ENCODE measurements at places on chromosomes 16 and 17.

DNA sequence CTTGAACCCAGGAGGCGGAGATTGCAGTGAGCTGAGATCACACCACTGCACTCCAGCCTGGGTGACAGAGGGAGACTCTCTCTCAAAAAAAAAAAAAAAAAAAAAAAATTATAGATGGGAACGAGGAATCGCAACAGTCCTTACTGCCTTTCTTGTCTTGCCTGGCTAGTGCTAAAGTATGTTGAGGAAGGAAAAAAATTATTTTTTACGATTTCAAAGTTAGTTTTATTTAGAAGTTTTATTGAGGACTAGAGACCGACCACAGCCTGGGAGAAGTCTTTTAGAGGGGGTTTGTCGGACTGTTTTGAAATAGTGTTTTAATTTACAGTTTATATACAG, 15.8 kb upstream of the DNAH17 start:
- no peak for DNase-seq

DNA sequence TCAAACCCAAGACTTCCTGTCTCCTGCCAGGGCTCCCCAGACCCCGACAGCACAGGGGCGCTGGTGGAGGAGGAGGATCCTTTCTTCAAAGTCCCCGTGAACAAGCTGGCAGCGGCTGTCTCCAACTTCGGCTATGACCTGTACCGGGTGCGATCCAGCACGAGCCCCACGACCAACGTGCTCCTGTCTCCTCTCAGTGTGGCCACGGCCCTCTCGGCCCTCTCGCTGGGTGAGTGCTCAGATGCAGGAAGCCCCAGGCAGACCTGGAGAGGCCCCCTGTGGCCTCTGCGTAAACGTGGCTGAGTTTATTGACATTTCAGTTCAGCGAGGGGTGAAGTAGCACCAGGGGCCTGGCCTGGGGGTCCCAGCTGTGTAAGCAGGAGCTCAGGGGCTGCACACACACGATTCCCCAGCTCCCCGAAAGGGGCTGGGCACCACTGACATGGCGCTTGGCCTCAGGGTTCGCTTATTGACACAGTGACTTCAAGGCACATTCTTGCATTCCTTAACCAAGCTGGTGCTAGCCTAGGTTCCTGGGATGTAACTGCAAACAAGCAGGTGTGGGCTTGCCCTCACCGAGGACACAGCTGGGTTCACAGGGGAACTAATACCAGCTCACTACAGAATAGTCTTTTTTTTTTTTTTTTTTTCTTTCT, 8.1 kb downstream of the SERPINF1 start:
- DNase-seq = no peak

- DNase-seq = no peak
These were observed 12.0 kb upstream of the HOXB13 start for GRCh38 chr17:48740537-48740936.

GRCh38 chr16:73426433-73427160, 378.7 kb upstream of the ZFHX3 start:
- no peak for DNase-seq

DNA sequence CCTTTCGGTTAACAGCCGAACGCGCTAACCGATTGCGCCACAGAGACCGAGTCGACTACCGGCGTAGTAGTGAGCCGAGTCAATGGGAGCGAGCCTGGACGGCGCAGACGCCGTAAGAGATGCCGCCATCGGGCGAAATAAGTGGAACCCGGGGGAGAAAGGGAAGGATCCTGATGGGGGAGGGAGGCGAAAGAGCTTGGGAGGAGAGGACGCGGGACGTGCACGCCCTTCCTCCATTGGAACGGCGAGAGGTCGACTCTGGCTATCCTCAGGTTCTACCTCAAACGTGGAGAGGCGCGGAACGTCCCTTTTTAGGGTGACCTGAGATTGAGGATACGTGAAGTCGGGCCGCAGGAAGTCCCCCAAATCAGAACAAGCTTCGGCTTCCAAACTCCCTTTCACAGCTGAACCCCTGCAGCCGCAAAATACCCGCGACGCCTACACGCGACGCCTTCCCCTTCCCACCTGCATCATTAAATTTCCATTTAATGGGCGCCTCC, 683 bp upstream of the PSMB3 start:
- DNase-seq = peak; percentile 67

DNA sequence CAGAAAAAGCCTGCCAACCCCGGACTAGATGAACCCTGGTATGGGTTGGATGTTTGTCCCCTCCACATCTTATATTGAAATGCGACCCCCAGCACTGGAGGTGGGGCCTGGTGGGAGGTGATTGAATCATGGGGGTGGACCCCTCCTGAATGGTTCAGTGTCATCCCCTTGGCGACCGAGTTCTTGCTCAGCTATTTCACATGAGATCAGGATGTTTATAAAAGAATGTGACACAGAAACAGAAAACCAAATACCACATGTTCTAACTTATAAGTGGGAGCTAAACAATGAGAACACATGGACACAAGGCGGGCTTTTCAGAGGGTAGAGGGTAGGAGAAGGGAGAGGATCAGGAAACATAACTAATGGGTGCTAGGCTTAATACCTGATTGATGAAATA, 576.0 kb upstream of the HSBP1 start:
- DNase-seq = no peak

DNA sequence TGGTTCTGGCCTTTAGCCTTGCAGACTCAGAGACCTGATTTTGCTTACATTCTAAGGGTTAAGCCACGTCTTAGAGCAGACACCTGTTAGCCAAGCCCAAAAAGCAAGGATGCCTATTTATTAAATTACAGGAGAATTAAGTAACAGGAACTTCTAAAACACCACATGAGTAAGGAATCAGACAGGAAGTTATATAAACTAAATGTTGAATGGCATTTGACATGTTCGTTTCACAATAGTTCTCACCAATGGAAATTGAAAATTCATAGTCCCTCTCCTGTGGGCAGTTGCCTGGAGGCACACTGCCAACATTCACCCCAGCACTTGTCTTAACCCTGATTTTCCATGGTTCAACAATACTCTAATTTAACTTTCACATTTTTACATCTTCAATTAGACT, 9.0 kb downstream of the KRTAP9-7 start:
- no peak for DNase-seq

GRCh38 chr17:42403150-42403549, 14.9 kb upstream of the STAT3 start:
- peak; percentile 76 for DNase-seq

DNA sequence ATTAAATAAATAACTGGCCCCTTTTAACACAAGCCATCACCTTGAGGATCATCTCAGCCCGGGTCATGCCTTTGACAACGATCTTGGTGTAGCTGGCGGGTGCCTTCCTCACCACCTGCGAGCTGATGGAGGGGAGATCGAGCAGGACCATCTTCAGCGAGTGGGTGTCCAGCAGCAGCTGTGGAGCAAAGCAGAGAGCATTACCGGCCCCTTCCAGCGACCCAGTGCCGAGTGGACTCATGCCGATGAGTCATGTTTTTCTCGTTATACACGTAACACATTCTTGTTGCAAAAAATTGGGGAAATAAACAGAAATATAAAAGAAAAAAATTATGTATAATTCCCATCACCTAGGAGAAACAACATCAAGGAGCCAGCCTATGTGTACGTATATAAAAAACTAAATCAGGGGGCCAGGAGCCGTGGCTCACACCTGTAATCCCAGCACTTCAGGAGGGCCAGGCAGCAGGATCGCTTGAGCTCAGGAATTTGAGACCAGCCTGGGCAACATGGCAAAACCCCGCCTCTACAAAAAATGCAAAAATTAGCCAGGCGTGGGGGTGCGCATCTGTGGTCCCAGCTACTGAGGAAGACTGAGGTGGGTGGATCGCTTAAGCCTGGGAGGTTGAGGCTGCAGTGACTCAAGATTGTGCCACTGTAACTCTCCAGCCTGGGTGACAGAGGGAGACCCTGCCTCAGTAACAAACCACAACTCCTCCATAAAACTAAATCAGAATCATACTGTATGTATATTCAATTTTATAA, 169.1 kb upstream of the RPH3AL start:
- DNase-seq = no peak

GRCh38 chr17:19357351-19357750, 5.2 kb downstream of the B9D1 start:
- no peak for DNase-seq

- DNase-seq = no peak
These were observed 14.0 kb upstream of the OR1E2 start for GRCh38 chr17:3447625-3448024.

DNA sequence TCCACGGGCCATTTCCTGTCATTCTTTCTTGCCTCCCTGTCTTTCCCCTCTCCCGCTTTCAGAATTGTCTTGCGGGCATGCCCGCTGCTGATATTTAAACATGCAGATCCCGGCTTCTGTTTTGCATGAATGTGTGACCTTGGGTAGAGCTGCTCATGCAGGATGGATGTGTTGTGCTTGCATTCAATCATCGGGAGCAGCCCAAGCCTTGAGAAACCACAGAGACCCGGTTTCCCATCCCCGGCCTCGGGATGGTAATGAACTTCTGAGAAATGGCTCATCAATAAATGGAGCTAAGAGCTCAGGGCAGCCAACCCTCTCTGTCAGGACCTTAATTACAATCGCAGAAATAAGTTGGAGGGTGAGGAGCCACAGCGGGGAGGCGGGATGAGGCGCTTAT, 303.7 kb upstream of the TNRC6C start:
- no peak for DNase-seq

DNA sequence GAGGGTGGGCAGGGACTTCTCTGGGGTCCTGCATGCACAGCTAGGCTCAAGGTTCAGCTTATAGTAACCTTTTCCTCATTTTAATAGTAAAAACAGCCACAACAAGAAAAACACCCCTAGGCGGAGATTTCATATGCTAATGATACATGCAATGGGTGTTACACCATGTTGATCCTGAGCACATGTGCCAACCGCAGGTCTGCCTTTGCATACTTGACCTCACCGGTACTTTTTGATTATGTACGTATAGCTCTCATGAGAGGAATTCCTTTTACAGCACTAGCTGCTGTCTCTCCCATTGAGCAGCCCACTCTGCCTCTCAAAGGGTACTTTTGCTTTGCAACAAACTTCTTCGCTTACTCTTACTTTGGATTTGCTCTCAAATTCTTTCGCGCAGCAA, 1.9 kb downstream of the KRTAP4-8 start:
- DNase-seq = no peak

DNA sequence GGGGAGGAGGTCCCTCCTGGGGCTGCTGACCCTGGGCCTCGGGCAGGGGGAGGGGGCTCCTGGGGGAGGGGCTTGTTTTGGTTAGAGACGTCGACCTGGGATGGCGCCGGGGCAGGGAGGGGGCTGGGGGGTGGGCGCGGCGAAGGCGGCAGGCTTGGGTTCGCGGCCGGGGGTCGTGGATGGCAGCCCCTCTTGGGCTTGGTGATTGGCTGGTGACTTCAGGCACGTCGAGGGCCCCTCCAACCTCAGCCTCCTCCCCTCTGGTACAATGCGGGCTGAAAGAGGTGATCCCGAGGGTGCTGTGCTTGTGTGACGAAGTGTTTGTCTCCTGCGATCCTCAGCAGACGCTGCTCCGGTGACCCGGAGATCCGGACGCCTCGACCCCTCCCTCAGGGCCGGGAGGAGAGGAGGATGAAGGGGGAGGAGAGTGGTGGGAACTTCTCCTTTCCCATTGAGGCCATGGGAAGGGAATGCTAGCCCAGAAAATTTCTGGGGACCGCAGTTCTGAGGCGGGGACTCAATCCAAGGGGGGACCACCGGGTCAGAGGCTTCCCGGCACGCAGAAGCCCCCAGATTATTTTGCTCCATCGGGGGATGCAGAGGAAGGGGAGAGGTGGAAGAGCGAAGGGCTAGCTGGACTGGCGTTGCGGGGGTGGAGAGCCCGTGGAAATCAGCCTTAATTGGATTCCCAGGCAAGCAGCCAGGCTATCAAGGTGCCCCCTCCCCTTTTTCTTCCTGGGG, 43.9 kb downstream of the RAI1 start:
- DNase-seq = no peak

DNA sequence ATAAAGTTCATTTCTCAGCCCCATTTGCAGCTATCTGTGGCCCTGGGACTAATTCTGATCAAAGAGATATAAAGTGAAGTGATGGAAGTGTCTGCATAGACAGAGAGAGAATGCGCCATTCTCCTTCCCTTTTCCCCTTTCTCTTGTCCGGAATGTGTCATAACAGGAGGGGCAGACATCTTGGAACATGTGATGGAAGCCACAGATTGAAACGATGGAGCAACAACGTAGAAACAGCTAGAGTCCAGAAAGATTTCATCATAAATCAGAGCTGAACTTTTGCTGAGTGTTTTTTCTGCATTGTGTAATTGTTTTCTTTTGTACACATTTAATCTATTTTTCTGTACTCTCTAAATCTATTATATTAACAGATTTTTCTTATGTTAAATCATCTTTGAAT, 11.3 kb downstream of the ASGR1 start:
- no peak for DNase-seq

GRCh38 chr17:68771867-68772515, 170.8 kb upstream of the FAM20A start:
- DNase-seq = peak; percentile 51

GRCh38 chr17:29570521-29570920, 2.0 kb downstream of the TP53I13 start:
- no peak for DNase-seq

- DNase-seq = no peak
These were observed 13.4 kb upstream of the PLLP start for GRCh38 chr16:57297856-57298255.

DNA sequence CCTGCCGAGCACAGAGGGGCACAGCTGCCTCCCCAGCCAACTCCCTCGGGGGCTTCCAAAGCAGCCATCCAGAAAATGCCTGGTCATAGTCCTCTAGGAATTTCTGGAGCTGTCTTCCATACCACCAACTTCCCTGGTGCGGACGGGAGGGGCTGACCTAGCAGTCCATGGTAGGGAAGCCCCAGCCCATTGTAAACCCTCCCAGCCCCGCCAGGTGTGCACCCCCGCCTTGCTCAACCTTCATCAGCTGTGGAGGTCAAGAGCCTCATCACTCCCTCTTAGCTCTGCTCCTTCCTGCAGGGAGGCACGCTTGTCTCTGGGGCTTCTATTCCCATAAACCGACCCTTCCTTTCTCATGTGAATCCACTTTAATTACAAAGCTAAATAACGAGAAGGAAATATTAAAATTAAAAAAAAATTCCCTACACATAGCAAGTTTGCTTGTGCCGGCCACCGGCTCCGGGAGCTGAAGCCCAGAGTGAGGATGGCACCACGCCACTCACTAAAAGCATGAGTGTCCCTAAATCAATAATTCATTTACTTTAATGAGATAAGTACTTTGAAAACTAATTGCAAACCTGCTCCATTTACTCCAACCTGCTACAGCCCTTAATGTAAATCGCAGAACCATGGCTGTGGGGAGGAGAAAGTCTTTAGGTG, 181.4 kb downstream of the ENGASE start:
- DNase-seq = no peak

- no peak for DNase-seq
These were observed 8.1 kb upstream of the NKD1 start for GRCh38 chr16:50539822-50540710.

Data from GM10248 (cell line).